ENCODE measurements at places on chromosomes 2 and 18. TPM values are rescaled to one million over a fixed set of nuclear protein-coding genes. Genes with fewer than 3 reads are reported as not detected.

The PLCL1 gene
- total RNA-seq = 3.2 TPM

The RIT2 gene
- total RNA-seq = not detected

The UGT1A1 gene
- not detected for total RNA-seq

DNA sequence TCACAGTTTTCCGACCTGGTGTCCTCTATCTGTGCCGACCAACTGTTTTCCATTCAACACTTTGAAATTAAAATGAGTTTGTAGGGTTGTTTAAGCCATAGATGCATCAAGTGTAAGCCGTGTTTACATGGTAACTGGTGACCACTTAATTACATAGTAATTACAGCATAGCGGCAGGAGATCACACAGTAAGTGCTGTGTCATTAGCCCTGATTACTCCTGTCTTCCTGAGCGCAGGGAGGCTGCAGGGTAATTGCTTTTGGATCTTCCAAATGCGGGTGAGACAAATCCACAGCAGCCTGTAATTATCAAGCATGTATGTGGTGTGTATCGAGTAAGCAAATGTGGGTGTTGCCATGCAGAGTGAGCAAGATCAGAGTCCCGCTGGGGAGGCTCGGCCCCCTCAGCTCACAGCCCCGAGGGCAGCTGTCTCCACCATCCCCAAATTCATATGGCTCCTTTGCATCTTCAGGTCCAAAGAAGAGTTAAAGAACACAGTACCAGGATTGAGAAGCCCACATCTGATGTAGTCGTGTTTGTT is 71.5 kb upstream of the HDAC4 start:
- no peak overlapping the region for H3K27ac ChIP-seq
- no peak for DNase-seq
- no peaks in the 10 kb centered on the region for H3K36me3 ChIP-seq
- H3K4me3 ChIP-seq = no peak overlapping the region
- no peaks in the 10 kb centered on the region for H3K4me1 ChIP-seq

The SMYD1 gene
- not detected for total RNA-seq

- peaks cover 2% of the 10 kb centered on the region for H3K27me3 ChIP-seq
- peaks cover 8% of the 10 kb centered on the region for H3K4me1 ChIP-seq
- H3K36me3 ChIP-seq = no peaks in the 10 kb centered on the region
Measured at GRCh38 chr2:108244667-108245414, 5.1 kb downstream of the SULT1C3 start.

The CACNB4 gene
- 4.3 TPM for total RNA-seq

The ACVR1C gene
- total RNA-seq = 0.36 TPM
